ENCODE measurements at places on chromosomes 5 and 9. TPM values are rescaled to one million over a fixed set of nuclear protein-coding genes. Genes with fewer than 3 reads are reported as not detected.

B4GALT7 gene
- total RNA-seq: 24.2 TPM

OR2Y1 gene
- not detected for total RNA-seq

RELL2 gene
- total RNA-seq: 20.5 TPM

PLCXD3 gene
- not detected for total RNA-seq

ADAM19 gene
- total RNA-seq: 113 TPM

COL15A1 gene
- not detected for total RNA-seq

CARD9 gene
- total RNA-seq: 0.35 TPM

STRBP gene
- 16.8 TPM for total RNA-seq
